ENCODE measurements at places on chromosomes 12 and 14.

- DNase-seq: no peak
Measured at GRCh38 chr12:130911933-130912332, 40.1 kb downstream of the RAN start.

DNA sequence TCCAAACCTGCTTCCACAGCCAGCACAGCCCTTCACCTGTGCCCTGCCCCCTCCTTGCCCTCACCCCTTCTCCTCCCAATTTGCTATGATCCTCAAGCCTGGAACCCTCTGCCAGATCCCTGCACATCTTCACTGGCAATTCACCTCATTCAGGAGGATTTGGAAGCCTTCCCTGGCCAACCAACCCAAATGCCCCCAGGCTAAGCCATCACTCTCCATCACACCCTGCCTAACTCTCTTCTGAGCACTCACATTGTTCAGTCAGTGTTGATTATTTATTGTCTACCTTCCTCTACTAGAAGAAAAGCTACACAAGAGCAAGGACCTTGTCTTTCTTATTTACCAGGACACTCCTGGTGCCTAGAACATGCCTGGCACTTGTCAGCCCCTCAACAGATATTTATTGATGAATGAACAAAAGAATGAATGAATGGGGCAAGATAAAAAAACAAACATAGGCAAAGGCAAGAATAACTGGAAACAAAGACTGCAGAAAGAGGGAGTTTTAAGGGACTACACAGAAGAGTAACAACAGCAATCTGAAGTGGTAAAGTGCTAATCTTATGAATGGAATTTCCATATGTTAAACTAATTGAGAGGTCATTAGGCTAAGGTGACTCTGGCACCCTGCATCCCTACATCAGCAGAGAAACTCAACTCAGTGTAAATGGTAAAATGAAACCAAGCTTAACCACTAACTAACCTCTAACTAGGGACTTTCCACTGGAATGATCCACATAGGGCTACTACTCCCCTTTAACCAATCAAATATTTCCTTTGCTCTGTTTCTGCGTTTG, 33.4 kb downstream of the TMTC1 start:
- DNase-seq: no peak

DNA sequence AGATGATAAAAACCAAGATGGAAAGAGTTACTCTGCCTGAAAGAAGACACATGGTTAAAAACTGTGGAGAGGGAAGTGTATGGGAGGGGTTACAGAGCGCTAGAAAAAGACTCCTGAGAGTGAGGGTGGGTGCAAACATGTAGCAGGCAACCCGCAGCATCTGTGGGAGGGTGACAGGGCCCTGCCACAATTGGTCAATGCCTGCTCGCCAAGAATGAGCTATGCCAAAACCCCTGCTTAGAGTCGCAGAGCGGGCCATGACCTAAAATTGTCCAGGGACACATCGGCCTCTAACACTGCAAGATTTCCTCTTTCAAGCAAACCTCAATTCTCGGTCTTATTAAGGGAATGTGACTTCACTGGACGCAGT, 700 bp downstream of the PRKAG1 start:
- no peak for DNase-seq

- DNase-seq: no peak
Measured at GRCh38 chr12:553216-554000, 93.7 kb downstream of the B4GALNT3 start.

GRCh38 chr12:95701722-95702418, 88.7 kb downstream of the NTN4 start:
- DNase-seq: no peak

GRCh38 chr12:109760031-109760929, 46.7 kb downstream of the FAM222A start:
- no peak for DNase-seq

GRCh38 chr14:22084393-22085281, 411.0 kb upstream of the OR4E1 start:
- peak; percentile 6 for DNase-seq

GRCh38 chr12:93080452-93080851, 151.4 kb upstream of the EEA1 start:
- no peak for DNase-seq

GRCh38 chr12:14769466-14769968, 33.8 kb downstream of the WBP11 start:
- no peak for DNase-seq

DNA sequence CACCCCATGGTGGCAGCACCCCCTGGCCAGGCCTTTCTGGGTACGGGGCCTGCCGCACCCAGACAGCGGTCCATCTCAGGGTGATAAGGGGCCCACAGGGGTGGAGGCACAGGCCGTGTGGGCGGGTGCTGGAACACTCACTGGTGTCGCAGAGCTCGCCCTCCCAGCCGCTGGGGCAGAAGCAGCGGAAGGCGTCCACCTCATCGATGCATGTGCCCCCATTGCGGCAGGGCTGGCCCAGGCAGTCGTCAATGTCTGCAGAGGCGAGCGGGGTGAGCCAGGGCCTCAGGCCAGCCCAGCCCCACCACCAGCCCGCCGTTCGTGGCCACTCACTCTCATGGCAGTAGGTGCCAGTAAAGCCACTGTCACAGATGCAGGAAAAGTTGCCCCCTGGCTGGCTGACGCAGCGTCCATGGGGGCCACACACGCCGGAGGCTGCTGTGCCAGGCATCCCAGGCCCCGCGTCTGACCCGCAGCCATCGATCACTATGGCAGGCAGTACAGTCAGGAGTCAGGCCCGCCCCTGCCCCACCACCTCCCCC, 19.9 kb downstream of the JAG2 start:
- DNase-seq: no peak

GRCh38 chr12:83113945-83114344, 427.2 kb downstream of the TMTC2 start:
- no peak for DNase-seq

GRCh38 chr14:24630872-24631477, 3.0 kb downstream of the GZMB start:
- no peak for DNase-seq

GRCh38 chr14:72903716-72904115, 9.8 kb upstream of the DPF3 start:
- DNase-seq: no peak

DNA sequence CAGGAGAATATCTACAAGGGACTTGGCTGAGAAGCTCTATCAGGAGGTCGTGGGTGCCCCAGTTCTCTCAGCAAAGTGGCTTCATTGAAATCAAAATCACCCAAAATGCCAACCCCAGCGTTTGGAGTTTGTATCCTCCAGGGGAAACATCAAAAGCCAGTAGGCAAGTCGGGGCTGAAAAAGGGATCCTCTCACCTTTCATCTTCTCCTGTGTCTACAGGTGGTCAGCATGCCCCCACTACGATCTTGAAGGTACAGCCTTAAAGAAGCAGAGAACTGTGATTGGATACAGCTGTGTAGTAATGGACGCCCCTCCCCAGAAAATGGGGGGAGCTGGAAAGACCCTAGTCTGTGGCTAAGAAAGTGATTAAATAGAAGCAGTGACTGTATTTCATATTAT, 22.2 kb downstream of the HRK start:
- DNase-seq: no peak

GRCh38 chr12:102618197-102618877, 138.0 kb upstream of the IGF1 start:
- no peak for DNase-seq

GRCh38 chr12:40436564-40436963, 211.8 kb downstream of the LRRK2 start:
- no peak for DNase-seq

GRCh38 chr12:102883204-102883799, 33.7 kb downstream of the PAH start:
- DNase-seq: no peak

GRCh38 chr14:93862265-93862664, 64.9 kb upstream of the FAM181A start:
- DNase-seq: no peak

DNA sequence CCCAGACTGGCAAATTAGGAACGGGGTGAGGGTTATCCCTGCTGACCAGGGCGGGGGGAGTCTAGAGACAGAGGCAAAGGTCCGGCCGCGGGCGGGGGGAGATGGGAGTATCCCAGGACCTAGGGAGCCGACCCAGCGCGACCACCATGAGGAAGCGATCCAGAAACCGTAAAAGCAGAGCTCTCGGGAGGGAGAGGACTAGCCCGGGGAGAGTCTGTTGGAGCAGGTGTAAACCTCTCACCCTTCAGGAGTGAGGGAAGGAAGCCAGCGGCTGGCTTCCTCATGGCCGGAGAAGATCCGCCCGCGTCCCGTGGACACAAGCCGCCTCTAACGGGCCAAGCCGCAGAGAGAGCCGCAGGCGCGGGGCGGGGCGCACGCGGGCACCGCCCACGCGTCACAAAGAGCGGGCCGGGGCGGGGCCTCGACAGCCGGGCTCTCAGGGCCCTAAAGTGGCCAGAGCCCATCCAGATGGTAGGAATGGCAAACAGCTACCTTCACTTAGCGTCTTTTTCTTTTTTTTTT, at the start of gene ACRBP:
TSS of gene ACRBP (minus strand) at position 350 of the 522 bp plus-strand sequence. CDS start at position 284, 66 bp downstream.
- no peak for DNase-seq

GRCh38 chr14:87278415-87278814, 714.6 kb downstream of the GALC start:
- DNase-seq: peak; percentile 3

DNA sequence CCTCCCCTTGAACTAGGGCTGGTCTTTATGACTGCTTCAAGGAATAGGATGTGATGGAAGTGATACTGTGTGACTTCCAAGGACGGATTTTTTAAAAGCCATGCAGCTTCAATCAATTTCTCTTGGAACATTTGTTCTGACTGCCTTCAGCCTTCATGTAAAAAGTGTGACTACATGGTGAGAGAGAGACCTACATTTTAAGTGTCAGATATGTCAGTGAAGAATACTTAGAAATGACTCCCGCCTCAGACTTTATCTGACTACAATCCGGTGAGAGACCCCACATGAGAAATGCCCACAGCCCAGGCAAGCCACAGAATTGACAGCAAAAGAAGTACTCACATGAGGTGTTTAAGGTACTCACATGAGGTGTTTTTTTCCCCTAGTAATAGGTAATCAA, 295.3 kb downstream of the KCNC2 start:
- DNase-seq: no peak

GRCh38 chr14:54490445-54491175, 1.8 kb upstream of the GMFB start:
- DNase-seq: no peak

GRCh38 chr14:92844204-92844603, 50.1 kb downstream of the GOLGA5 start:
- no peak for DNase-seq

- no peak for DNase-seq
Measured at GRCh38 chr12:27464220-27464554, 17.7 kb downstream of the SMCO2 start.

- no peak for DNase-seq
Measured at GRCh38 chr12:14156606-14157005, 175.2 kb upstream of the GRIN2B start.

DNA sequence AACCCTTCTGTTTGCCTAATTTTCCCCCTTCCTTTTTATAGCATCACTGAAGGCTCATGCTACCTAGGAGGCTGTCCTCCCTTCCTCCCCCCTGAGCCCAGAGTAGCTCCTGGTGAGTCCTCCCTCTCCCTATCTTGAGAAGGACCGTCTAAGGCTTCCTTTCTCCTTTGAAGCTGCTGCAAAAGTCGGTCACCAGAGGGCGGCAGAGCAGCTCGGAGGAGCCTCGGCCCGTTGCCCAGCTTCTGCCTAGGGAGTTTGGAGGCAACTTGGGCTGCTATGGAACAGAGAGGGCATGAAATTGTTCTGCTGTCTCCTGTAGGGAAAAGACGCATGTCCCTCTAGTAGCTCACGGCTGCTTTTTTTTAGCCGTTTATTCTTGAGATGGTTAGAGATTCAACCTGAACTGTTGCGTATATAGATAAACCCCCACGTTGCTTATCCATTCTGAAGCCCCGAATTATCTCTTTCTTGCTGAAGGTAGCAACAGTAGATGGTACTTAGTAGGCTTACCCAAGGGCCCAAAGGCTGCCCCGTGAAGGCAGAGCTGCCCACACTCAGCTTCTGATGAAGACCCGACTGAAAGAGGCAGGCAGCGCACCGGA, 5.7 kb downstream of the WNT5B start:
- DNase-seq: peak; percentile 24

DNA sequence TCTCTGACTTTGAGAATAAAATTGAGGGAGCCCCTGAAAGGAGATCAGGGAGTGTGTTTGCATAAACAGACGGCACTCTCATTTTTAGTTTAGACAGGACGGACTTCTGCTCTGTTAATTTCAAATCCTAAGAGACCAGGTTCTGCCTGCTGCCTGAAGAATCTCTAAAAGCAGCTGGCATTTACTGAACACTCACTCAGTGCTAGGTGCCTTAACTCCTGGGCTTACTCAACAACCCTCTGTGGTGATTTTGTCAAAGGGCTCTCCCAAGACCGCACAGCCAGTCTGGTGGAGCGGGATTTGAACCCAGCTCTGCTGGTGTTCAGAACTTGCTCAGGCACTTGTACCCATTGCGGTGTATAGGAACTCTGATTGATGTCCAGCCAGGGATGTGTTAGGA, 2.2 kb downstream of the ORAI1 start:
- DNase-seq: no peak

GRCh38 chr12:99151744-99152143, 495.8 kb upstream of the GARIN6 start:
- no peak for DNase-seq

DNA sequence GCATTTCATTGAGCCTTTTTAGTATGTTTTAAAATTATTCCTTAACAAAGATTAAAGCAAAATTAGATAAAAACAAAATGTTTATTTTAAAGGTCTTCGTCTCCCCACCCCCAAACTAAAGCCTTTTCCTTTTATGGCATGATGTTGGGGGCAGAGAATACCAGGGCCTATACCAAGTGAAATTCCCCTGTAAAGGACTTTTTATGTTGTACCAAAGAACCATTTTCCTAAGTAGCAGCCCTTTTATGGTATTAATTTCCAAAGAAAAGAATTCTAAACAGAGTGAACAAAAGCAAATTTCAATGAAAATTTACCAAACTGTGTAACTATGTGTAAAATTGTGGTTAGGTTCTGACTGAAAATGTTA, 71.9 kb upstream of the GNPNAT1 start:
- DNase-seq: no peak

- DNase-seq: no peak
Measured at GRCh38 chr12:132556801-132557200, 53.6 kb downstream of the LRCOL1 start.

GRCh38 chr14:81435391-81436295, 35.5 kb upstream of the STON2 start:
- DNase-seq: no peak

DNA sequence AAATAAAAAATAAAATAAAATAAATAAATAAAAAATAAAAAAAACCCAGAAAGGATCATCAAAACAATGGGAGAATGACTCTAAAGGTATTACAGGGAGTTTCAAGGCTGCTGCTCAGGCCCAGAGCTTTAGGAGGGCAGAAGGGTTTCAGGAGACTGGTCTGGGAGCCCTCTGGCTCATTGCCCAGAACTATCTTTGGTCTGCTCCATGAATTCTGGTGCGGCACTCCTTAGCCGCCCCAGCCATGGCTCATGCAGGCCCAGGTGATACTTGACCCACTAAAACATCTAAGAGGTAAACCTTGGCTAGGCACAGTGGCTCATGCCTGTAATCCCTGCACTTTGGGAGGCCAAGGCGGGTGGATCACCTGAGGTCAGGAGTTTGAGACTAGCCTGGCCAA, 14.7 kb upstream of the TMED10 start:
- DNase-seq: no peak

DNA sequence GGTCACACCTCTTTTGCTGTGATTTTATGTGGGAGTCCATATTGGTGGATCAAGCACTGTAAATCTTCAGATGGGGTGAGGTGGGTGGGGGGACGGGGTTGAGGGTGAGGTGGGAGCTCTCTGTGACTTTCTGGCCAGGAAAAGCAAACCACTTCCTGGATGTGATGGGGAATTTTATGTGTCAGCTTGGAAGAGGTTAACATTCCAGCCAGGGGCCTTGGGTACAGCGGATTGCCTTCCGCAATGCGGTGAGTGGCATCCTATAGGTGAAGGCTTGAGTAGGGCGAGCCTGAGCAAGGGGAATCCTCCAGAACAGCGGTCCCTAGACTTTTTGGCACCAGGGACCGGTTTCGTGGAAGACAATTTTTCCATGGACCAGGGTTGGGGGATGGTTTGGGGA, 36.2 kb downstream of the DLK1 start:
- no peak for DNase-seq
